ENCODE measurements at places on chromosomes 2 and 18.

DNA sequence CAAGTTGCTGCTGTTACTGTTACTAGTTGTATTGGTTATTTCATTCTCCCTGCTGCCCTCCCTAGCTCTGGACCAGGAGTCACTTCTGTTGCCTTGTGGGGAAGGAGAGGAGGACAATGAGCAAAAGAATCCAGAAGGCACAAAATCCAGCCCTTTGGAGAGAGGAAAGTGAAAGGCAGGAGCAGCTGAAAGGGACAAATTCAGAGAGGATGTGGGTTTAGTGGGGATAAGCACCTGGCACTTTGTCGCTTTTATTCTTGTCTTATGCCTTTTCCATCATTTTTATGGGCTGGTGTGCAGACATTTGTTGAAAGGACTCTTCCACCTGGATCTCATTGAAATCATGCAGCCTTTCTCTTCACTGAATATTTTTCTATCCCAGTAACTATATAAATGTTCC lies 24.3 kb upstream of the LTBP1 start:
- DNase-seq, result no peak

DNA sequence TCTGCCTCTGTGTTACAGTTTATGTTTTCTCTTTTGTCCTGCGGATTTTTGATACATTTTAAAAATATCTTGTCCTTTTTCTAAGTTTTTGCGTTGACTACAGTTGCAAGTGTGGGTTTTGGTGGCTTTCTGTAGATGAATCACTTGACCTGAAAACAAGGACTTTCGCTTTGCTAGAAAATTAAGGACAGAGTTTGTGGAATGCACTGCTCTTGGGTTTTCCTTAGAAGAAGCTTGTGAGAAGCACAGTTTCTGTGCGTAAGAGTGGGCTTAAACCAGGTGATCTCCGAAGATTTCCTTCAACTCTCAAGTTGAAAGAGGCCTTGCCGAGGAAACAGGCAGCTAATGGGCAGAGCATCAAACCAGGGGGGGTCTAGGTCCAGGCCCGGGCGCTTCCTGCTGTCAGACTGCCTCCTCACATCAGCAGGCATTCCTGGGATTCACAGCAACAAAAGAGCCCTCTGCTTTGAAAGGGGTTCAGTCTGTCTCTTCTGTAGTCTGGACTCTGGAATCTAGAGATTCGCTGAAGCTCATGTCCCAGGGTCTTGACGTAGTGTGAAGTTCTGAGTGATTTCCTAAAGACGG lies 17.3 kb downstream of the NCK2 start:
- no peak for DNase-seq

- DNase-seq, result no peak
Measured at GRCh38 chr18:57195341-57195740, 48.5 kb downstream of the BOD1L2 start.

- peak; percentile 91 for DNase-seq
Measured at GRCh38 chr2:201220102-201220570, 37.2 kb downstream of the CASP10 start.

DNA sequence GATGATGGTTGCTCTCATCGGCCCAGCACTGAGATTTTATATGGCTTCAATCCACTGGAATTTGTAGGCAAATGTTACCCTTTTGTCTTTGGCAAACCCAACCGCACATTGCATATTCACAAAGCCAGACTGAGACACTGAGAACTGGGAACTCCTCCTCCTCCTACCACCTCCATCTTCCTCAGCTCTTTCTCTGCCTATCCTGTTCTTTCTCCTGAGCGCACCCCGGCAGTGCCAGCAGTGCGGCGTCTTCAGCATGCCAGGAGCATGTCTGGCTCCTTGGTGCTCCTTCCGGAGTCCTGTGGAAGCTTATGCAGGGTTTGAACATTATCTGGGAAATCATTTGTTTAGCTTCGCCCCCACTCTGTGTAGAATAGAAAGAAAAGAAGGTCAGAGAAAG lies 50.8 kb downstream of the TRIB2 start:
- no peak for DNase-seq

GRCh38 chr2:43399515-43400264 lies 173.3 kb upstream of the ZFP36L2 start:
- no peak for DNase-seq

DNA sequence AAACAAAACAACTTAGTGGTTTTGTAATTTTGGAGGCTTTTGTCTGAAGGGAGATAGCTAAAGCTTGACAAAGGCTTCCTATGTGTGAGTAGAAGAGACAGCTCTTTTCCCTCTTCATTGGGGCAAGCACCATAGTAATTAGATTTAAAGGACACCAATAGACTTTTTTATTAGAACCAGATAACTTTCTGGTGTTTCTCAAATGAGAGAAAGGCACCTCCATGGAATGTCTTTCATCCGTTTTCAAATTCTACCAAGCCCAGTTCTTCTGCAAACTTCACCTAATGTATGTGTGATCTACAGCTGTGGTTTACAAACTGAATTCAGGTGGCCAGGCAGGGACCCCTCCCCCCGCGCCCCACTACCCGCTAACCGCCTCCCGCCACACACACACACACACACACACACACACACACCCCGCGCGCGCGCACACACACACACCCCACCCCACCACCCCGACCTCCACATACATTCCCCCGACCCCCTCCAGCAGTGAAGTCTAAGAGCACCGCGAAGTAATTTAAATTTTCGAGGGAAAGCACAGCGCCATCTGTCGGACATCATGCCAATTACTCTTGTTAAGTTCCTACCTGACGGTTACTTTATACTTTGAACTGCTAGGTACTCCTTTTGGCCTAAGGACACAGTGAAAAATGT lies 31.6 kb upstream of the PPP1R1C start:
- DNase-seq, result peak; percentile 86

DNA sequence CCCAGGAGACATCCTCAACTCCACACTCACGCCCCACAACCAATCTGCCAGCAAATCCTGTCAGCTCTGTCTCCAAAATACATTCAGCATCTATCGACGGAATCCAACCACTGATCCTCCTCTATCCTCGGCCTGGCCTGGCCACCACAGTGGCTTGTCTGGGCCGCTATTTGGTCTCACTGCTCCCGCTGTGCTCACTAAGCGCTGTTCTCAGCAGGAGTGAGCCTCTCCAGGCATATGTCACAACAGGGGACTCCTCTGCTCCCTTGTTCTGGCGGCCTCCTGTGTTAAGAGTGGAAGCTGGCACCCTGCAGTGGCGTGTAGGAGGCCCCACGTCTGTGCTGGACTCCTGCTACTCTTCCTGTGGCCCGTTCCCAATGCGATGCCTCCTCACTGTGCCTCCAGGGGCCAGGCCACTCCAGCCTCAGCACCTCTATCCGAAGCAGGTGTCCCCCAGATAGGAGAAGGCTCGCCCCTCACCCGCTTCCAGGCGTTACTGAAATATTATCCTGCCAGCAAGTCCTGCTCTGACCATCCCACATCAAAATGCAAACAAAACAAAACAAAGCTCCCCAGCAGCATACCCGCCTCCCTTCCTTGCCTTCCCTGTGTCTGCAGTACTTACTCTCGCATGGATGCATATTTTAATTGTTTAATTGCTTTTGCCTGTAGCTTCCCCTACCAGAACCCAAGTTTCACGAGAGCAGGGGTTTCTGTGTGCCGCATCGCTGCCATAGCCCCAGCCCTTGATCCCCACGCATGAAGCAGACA lies 39.9 kb downstream of the CENPO start:
- no peak for DNase-seq

- DNase-seq, result no peak
Measured at GRCh38 chr2:62765619-62766376, 60.3 kb downstream of the EHBP1 start.

GRCh38 chr2:109243526-109244303 lies 114.7 kb downstream of the SH3RF3 start:
- no peak for DNase-seq

DNA sequence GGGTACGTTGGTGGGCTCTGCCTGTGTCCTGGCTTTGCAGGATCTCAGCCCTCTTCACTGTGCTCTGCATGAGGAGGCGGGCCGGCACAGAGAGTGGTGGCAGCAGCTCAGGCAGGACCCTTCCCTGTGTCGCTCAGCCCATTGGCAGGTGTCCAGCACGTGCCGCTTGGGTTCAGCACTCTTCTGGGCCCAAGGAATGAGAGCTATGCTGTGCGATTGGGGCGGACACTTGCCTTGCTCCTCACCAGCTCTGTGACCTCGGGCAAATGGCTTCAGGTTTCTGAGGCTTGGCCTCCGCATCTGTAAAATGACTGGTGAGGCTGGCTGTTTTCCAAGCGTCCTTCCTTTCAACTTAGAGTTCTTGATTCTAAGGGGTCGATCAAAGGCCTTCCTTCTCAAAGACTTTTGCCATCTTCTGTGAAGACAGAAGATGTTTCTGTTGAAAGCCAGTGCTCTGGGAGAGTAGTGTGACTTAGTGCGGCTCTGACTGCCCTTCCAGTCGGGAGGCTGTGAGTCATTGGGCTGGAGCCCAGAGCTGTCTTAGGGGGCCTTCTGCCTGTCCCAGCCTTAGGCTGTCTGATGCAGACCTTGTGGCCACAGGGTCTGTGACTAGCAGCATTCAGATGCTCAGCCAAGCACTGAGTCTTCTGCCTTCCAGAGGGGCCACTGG lies 35.6 kb downstream of the GLI2 start:
- no peak for DNase-seq

DNA sequence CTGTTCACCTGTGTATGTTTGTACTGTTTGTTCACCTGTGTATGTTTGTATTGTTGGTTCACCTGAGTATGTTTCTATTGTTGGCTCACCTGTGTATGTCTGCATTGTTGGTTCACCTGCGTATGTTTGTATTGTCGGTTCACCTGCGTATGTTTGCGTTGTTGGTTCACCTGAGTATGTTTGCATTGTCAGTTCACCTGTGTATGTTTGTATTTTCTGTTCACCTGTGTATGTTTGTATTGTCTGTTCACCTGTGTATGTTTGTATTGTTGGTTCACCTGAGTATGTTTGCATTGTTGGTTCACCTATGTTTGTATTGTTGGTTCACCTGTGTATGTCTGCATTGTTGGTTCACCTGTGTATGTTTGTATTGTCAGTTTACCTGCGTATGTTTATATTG lies 14.6 kb downstream of the ADI1 start:
- no peak for DNase-seq

DNA sequence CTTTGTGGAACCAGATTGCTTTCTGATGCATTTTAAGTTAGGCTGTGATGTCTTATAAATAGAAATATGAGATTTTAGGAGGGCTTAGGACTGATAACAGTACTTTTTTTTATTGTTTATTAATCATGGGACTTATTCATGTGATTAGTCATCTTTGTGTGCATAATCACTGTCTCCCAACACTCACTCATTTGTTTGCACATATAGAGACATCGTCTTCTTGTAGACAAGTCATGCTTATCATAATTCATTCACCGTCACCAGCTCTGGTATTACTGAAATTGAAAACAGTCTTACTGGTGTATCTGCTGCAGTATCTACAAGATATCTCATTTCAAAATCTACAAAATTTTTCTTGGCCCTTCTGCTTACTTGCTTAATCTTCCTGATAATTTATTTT lies 45.8 kb downstream of the WDR7 start:
- peak; percentile 3 for DNase-seq

DNA sequence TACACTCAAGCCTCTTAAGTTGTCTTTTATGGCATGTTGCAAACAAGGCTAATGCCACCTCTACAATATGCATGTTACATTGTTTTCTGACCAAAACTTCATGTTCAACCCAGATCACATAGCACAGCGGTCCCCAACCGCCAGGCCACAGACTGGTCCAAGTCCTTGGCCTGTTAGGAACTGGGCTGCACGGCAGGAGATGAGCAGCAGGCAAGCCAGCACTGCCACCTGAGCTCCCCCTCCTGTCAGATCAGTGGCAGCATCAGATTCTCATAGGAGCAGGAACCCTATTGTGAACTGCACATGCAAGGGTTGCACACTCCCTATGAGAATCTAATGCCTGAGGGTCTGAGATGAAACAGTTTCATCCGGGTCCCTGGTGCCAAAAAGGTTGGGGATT lies 324.8 kb upstream of the CHAC2 start:
- no peak for DNase-seq

- DNase-seq, result no peak
Measured at GRCh38 chr2:231308631-231309428, 86.7 kb upstream of the B3GNT7 start.

DNA sequence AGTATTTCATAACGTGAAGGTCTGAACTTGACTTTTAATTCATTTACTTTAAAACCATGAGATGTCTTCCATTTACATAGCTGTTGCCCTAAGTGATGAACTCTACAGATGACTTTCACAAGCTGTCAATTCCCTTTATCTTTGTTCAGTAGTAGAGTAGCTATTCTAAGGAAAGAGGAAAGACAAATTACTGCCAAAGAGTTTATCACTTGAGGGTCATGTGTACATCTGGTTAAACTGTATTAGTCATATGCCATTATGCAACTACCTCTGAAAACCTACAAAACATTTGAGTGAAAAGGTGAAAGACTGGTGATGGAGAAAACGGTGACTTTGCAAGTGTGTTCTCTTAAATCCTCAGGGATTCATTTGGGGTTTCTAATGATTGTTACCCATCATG lies 763.9 kb downstream of the TMEM182 start:
- no peak for DNase-seq

DNA sequence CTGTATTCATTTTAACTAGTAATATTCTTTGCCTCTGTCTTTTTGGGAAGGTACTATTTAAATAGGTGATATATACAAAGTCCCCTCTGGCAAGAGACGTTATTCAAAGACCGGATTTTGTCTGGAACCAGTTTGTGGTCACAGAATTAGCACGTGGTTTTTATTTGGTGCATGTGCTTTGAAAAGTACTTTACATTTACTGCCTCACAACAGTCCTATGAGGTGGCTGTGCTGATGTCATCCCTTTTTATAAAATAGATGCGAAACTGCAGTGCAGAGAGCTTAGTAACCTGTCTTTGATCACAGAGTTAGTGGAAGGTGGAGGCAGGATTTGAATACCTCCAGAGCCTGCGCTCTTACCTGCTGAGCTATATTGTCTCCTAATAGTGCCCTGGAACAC lies 4.0 kb downstream of the LPIN1 start:
- DNase-seq, result peak; percentile 65

GRCh38 chr2:57877811-57878170 lies 168.8 kb upstream of the VRK2 start:
- DNase-seq, result no peak

DNA sequence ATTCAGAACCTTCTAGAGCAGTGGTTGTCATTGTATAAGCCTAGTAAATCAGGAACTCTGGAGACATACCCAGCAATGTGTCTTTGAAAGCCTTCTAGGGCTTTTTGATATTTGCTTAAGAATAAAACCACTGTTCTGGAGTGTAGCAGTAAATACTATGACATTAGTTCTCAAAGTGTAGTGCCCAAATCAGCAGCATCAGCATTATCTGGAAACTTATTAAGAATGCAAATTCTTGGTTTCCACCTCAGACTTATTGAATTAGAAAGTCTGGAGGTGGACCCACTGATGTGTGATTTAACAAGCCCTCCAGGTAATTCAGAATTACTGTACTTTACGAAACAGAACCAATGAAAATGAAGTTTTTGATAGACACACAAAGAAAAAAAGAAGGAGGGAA lies 509.7 kb downstream of the SUCLG1 start:
- no peak for DNase-seq

All from hematopoietic multipotent progenitor cell treated with erythropoietin and hydrocortisone succinate and interleukin-3 and kit ligand, for 4 days (in vitro differentiated cells).